ENCODE measurements at places on chromosomes 6 and 20. TPM values are rescaled to one million over a fixed set of nuclear protein-coding genes. Genes with fewer than 3 reads are reported as not detected.

Gene CLDN20
- not detected for total RNA-seq

Gene TFAP2C
- total RNA-seq: 0.13 TPM

Gene TAPBP
- 107 TPM for total RNA-seq

Gene CNKSR3
- total RNA-seq: 42.9 TPM

Gene METTL24
- 0.48 TPM for total RNA-seq

Measured in left lobe of liver (tissue), 2 donors.